ENCODE measurements at places on chromosomes 5 and 9.

- peak; percentile 85 for ATAC-seq
Observed at GRCh38 chr5:14581891-14582796, 552 bp downstream of the OTULINL start.

DNA sequence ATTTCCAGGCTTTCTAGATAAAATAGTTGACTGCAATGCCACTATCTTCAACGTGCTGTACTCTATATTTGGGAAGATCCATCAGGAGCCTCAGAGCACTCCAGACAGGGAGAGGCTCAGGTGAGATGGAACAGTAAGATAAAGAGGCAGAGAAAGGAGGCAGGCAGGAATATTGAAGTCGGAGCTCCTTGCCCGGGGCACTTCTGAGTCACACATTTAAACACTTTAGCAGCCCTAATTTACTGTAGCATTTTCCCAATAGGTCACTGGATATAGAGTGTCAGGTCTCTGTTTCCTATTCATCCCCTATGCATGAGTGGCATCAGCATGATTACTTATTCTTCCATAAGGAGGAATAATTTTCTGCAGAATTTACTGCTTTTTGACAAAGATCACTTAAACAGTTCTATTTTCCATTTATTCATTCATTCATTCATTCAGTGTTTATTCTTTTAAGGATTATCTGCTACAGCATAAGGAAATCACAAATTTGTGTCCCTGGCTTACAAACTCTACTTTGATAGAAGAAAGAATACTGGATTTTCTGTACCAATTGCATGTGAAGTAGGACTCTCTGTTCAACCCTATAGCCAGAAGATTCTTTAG is 170.7 kb downstream of the MAPKAP1 start:
- no peak for ATAC-seq

DNA sequence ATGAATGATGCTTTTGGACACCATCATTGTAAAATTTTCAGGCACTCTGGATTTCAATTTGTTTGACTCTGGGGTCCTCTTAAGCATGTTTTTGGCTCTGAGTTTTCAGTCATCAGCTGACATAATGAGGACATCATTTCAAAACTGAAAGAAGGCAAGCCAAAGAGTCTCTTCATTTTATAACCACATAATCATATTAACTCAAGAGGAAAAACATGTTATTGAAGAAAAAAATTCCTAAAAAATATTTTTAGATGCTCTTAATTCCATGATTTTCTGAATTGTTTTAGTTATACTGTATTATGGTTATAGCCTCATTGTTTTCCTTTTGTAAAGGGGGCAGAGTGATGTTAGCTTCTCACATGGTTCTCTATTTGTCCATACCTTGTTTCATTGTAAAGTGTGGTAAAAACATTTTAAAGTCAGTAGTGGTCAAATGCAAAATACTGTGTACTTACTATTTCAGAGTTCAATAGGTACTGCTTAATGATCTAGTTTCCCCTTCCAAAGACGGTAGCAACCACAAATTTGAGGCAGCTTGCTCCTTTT is 472.1 kb downstream of the DMRT2 start:
- no peak for ATAC-seq

DNA sequence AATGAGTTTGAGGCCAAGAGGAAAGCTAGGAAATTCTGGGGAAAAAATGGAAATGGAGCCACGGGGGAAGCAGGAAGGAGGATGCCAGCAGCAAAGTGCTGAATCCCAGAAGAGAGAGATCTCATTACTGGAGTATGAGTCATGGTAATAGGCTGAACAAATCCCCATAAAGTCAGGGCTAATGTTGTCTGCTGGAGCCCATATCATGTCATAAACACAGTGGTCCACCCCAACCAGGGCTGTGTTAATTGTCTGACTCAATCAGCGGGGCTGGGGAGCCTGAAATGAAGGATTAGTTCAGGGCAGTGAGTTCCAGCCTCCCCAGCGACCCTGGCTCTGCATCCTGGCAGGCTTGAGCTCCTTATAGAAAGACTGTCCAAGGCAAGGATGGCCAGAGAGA is 68.8 kb downstream of the TLR4 start:
- no peak for ATAC-seq

DNA sequence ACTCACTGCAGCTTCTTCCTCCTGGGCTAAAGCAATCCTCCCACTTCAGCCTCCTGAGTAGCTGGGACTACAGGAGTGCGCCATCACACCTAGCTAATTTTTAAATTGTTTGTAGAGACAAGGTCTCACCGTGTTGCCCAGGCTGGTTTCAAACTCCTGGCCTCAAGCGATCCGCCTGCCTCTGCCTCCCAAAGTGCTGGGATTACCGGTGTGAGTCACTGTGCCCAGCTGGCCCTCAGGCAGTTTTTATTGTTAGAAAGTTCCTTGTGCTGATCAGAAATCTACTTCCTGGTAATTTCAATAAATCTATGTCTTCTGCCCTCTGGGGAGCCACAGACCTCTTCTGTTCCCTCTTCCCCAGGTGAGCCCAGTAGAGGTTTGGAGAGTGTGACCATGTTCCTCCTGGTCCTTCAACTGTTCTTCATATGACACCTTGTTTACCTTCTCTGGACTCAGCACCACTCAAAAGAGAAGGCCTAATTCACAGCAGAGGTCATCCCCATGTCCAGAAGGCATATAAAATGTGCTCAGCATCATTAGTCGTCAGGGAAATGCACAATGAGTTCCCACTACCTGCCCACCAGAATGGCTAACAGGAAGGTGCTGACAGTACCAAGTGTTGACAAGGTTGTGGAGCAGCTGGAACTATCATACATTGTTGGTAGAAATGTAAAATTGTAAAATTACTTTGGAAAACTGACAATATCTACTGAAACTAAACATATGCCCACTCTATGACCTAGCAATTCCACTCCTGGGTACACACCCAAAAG is 10.4 kb downstream of the TMOD1 start:
- ATAC-seq, result no peak

DNA sequence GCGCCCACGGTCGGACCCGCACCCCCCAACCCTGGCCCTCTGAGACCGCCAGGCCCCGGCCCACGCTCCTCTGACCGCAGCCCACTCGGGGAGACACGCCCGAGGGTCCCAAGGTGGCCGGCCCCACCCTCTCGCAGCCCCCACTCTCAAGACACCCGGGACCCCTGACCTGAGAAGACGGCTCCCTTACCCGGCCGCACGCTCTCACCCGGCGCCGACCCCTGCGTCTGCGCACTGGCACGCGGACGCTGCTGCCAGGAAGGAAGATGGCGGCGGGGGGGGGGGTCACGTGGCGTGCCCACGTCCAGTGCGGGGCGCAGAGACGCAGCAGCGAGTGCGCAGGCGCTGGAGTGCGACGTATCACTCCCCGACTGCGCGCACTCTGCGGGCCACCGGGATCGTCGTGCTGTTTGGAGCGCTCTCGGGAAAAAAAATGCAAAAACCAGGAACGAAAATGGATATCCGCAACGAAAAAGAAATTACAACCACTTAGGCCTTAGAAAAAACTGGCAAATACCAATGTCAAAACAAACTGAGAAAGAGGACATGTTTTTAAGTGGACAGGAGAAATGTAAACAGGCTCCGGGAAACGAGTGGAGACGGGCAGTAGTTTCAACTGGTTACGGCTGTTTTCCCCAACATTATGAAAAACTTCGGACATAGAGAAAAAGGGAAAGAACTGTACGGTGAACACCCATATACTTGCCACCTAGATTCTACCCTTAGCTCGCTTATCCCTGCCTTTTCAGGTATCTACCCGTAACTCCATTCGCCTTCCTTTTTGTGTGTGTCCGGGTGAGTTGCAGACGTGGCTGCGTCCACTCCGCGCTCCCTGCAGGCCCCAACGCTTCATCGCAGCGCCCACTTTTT is at the start of gene MRPL36:
MRPL36 (minus strand) TSS at position 236 of the 870 bp plus-strand sequence. CDS start 902 bp downstream, outside the sequence.
- peak; percentile 81 for ATAC-seq

GRCh38 chr5:103469288-103470040 is 93.1 kb downstream of the NUDT12 start:
- ATAC-seq, result no peak

DNA sequence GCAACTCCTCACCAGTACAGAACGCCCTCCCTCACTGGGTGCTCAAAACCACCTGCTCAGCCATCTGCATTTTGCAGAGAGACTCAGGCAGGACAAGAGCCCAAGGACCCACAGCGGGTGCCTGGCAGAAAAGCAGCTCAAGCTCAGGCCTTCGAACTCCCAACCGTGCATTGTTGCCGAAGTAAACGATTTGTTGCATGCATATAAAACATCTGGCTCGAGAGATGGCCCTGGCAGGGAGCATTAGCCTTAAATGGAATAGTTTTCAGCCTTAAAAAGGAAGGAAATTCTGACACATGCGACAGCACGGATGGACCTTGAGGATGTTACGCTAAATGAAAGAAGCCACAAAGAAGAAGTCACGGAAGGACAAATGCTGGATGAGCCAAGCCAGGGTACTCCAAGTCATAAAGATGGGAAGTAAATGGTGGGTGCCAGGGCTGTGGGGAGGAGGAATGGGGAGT is 160.4 kb upstream of the PHYKPL start:
- no peak for ATAC-seq

GRCh38 chr9:33177639-33178038 is 10.5 kb upstream of the B4GALT1 start:
- ATAC-seq, result no peak

DNA sequence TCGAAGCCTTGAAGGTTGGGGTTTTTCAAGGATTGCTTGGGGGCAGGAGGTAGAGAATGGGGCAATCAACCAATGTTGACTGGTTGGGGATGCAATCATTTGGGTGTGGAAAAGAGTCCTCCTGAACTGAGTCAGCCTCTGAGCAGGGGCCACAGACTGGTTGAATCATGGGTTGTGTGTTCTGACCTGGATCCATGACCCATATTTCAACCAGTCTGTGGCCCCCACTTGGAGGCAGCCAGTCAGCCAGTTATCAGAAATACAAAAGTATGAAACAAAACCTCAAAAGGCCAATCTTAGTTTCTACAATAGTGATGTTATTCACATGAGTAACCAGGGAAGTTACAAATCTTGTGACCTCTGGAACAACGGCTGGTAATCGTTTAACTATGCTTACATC is 81.4 kb upstream of the RANBP6 start:
- ATAC-seq, result peak; percentile 13

GRCh38 chr9:84393266-84393950 is 52.9 kb upstream of the SLC28A3 start:
- ATAC-seq, result peak; percentile 6

- ATAC-seq, result peak; percentile 31
Observed at GRCh38 chr5:119286511-119287488, 69.0 kb upstream of the TNFAIP8 start.

DNA sequence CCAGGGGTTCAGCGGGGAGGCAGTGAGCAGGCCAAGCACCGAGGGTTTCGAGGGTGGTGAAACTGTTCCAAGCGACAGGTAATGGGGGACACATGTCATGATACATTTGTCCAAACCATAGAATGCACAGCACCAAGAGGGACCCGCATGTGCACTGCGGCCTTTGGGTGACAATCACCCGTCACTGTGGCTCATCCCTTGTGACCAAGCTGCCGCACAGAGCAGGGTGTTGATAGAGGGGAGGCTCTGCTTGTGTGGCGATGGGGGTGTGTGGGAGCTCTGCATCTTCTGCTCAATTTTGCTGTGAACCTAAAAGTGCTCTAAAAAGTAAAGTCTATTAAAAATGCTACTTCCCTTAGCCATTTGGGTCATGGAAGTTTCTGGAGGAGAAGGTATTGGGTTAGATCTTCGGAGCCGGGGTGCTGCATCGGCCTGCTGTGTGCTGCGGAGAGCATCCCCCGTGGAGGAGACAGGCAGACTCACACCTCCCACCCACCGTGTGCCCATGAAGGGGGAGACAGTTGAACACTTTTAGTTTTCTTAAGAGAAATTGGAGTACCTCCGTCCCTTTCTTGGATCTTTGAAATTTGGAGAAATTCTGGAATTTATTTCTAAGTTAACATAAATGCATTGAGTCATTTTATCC is 280.4 kb upstream of the IRX2 start:
- ATAC-seq, result no peak

DNA sequence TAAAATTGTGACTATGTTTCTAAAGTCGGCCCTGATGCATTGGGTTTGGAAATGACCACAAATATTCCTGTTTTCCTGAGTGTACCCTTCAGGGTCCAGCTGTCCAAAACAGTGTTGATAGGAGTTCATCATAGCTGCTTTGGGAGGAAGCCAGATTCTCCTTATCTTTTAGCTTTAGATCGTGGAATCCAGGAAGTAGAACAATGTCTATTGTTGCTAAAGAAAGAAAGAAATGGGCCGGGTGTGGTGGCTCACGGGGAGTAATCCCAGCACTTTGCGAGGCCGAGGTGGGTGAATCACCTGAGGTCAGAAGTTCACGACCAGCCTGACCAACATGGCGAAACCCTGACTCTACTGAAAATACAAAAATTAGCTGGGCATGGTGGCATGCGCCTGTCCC is 9.5 kb downstream of the CAVIN4 start:
- ATAC-seq, result no peak

DNA sequence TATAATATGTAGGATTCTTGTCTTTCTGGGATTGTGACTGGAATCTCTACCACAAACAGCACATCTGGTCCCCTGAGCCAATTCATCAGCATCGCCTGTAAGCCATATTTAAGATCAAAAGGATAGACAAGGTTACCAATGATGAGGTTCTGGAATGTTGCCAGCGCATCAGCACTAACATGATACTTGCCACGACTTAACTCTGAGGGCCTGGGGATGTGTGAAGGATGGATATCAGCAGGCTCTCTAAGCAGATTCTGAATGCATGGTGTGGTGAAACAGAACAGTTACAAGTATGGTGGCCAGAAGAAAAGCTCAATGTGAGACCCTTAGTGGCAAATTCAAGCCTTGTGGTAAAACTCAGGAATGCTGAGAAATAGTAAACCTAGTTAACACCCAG is 143.0 kb downstream of the XRCC4 start:
- ATAC-seq, result no peak

DNA sequence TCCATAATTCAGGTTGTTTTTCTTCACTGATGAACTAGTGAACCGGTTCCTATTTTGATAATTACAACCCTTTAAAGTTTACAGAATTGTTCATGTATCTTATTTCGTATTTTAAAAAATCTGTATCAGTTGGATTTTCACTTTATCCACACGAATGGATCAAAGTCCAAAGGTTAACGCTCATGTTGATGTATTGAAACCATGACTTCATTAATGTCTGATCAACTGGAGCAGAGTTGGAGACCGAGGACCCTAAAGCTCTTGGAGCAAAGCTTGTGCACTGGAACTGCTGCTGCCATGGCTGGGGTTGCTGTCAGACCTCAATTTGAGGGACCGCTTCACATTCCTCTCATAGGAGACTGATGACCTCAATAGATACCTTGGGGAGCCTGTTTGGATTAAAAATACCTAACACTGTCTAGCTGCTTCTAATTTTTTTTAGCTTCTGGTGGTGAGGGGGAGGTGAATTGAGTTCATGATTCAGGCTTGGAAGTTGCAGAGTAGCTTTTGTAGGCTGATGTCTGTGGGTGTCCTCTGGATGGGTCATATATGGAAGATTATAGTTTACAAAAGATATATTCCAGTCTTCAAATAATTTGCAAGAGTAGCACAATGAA is 45.1 kb downstream of the KIAA1958 start:
- ATAC-seq, result no peak

- no peak for ATAC-seq
Observed at GRCh38 chr5:112063856-112064255, 306.9 kb upstream of the NREP start.

GRCh38 chr9:70589571-70590314 is 175.3 kb upstream of the KLF9 start:
- no peak for ATAC-seq

- no peak for ATAC-seq
Observed at GRCh38 chr5:14231156-14231555, 88.0 kb downstream of the TRIO start.
